ENCODE measurements at places on chromosomes 2 and 18. TPM values are rescaled to one million over a fixed set of nuclear protein-coding genes. Genes with fewer than 3 reads are reported as not detected.

Gene INO80B
- 28.3 TPM for total RNA-seq

Gene FKBP1B
- total RNA-seq: 8.5 TPM

Gene XDH
- total RNA-seq: 2.5 TPM

Gene OTOS
- total RNA-seq: not detected

Gene CYBRD1
- total RNA-seq: 130 TPM

Gene POTEC
- 6.5 TPM for total RNA-seq

Gene TFCP2L1
- 11.5 TPM for total RNA-seq

Gene FEV
- 1.8 TPM for total RNA-seq

Gene NEDD4L
- total RNA-seq: 420 TPM

GRCh38 chr2:181183878-181184542 is 203.6 kb downstream of the UBE2E3 start:
- no peaks in the 10 kb centered on the region for H3K36me3 ChIP-seq
- no peaks in the 10 kb centered on the region for H3K4me1 ChIP-seq
- H3K27ac ChIP-seq: no peak overlapping the region
- no peaks in the 10 kb centered on the region for H3K27me3 ChIP-seq
- no peak for DNase-seq

DNA sequence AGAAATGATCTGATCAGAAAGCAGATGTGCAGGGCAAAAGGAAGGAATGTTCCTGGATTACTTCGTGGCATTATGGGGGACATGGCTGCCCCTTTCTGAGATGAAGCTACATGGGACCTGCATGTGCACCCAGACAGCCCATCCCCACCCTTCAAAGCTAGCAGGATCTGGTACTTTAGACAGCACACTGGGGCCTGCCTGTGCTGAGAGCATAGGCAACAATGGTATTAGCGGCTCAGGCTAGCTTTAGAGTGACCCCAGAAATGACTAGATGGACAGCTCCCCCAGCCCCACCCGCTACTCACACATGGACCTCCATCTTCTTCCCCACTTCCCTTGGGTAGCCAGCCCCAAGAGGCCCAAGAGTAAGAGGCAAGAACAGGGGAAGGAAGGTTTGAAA is 61.5 kb upstream of the NFE2L2 start:
- no peaks in the 10 kb centered on the region for H3K36me3 ChIP-seq
- H3K27ac ChIP-seq: no peak overlapping the region
- H3K4me3 ChIP-seq: no peak overlapping the region
- H3K4me1 ChIP-seq: no peaks in the 10 kb centered on the region
- H3K27me3 ChIP-seq: no peaks in the 10 kb centered on the region
- no peak for DNase-seq

DNA sequence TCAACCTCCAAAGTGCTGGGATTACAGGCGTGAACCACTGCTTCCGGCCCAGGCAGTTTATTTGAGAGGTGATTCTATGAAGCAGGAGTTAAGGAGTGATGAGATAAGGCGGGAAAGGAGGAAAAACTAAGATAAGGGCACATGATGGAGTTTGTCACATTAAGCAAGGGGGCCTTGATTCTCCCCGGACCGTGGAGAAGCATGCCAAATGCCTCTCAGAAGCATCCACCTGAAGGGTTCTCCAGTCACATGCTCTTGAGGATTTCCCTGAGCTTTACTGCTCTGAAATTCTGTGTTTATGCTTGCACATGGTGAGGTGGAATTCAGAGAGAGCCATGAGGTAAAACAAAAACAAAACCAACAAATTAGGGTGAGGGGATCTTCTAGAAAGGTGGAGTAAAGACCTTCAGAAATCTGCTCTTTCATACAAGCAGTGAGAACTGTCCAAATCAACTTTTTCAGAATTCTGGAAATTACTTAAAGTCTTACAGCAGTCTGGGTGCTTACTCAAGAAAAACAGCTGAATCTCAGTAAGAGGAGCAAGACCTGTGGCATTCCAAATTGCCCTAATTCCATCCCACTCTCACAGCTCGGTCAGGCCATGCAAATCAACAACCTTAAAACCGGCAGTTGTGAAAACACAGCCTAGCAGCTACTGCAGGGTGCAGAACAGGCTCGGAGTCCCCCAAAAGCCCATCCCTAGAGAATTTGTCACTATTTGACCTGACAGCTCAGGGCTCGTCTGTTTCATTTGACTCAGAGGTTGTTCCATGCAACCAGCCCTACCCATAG is 69.1 kb upstream of the CTLA4 start:
- H3K4me1 ChIP-seq: no peaks in the 10 kb centered on the region
- no peak overlapping the region for H3K4me3 ChIP-seq
- H3K27me3 ChIP-seq: no peaks in the 10 kb centered on the region
- no peak for DNase-seq
- H3K36me3 ChIP-seq: no peaks in the 10 kb centered on the region

DNA sequence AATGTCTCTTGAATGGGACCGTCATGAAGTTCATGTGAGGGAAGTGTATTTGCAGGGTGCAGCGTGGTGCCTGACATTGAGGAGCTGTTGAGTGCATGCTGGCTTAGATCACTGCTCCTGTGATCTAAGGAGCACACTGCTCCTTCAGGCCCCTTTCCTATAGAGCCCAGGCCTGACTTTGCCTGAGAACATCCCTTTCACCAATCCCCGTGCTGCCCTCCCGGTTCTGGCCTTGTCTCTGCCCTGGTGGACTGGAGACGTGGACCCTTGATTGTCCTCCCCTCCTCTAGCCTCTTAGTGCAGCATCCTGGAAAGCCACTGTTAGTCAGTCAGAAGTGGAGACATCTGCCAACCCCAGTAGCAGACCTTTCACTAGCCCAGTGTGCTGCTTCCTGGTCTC is 323.6 kb upstream of the HS6ST1 start:
- H3K36me3 ChIP-seq: no peaks in the 10 kb centered on the region
- H3K27ac ChIP-seq: no peak overlapping the region
- no peaks in the 10 kb centered on the region for H3K27me3 ChIP-seq
- DNase-seq: no peak
- no peak overlapping the region for H3K4me3 ChIP-seq

DNA sequence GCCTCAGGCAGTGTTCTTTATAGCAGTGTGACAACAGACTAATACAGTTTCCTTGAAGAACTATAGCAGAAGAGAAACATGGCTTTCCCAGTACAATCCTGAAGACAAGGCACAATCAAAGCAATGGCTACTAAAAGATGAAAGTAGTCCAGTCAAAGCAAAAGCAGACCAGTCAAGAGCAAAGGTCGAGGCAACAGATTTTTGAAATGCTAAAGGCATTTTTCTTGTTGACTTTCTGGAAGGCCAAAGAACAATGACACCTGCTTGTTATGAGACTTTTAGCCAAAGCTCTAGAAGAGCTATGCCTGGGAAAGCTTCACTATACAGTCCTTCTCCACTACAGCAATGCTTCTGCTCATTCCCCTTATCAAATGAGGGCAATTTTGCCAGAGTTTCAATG is 269.9 kb downstream of the EXOC6B start:
- no peak overlapping the region for H3K27ac ChIP-seq
- no peak for DNase-seq
- H3K4me1 ChIP-seq: no peaks in the 10 kb centered on the region
- H3K4me3 ChIP-seq: no peak overlapping the region
- no peaks in the 10 kb centered on the region for H3K27me3 ChIP-seq

- no peaks in the 10 kb centered on the region for H3K36me3 ChIP-seq
- DNase-seq: no peak
- H3K4me3 ChIP-seq: no peak overlapping the region
- H3K27me3 ChIP-seq: no peaks in the 10 kb centered on the region
- H3K27ac ChIP-seq: no peak overlapping the region
- no peaks in the 10 kb centered on the region for H3K4me1 ChIP-seq
These were observed 283.5 kb downstream of the DSEL start for GRCh38 chr18:67232991-67233390.

GRCh38 chr2:62458206-62458641 is 47.8 kb downstream of the TMEM17 start:
- H3K4me1 ChIP-seq: no peaks in the 10 kb centered on the region
- H3K4me3 ChIP-seq: no peak overlapping the region
- H3K27me3 ChIP-seq: no peaks in the 10 kb centered on the region
- H3K27ac ChIP-seq: no peak overlapping the region

GRCh38 chr2:80496346-80496745 is 191.8 kb upstream of the LRRTM1 start:
- no peaks in the 10 kb centered on the region for H3K27me3 ChIP-seq
- DNase-seq: no peak
- no peaks in the 10 kb centered on the region for H3K36me3 ChIP-seq
- no peak overlapping the region for H3K27ac ChIP-seq
- no peaks in the 10 kb centered on the region for H3K4me1 ChIP-seq
- H3K4me3 ChIP-seq: no peak overlapping the region

GRCh38 chr18:47050468-47050867 is 15.0 kb upstream of the ELOA2 start:
- no peak overlapping the region for H3K27ac ChIP-seq
- no peak overlapping the region for H3K4me3 ChIP-seq
- no peaks in the 10 kb centered on the region for H3K36me3 ChIP-seq
- no peaks in the 10 kb centered on the region for H3K4me1 ChIP-seq
- DNase-seq: no peak

DNA sequence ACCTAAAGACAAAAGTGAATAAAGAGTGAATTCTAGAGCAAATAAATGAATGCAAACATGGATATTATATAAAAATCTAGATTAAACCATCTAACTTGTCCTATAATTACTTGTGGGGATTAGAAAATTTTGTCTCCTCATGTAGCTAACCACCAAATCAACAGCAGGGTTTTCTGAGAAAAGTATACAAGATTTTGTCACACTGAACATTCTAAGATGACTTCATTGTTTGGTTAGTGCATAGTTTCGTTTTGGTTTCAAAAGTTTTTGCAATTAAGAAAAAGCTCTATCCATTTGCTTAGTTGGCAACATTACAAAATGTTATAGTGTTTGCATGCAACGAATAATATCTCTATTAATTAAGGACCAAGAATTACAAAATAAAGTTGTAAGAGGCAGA is 125.0 kb downstream of the LRP2 start:
- no peaks in the 10 kb centered on the region for H3K36me3 ChIP-seq
- peaks cover 4% of the 10 kb centered on the region for H3K27me3 ChIP-seq
- no peak for DNase-seq
- no peak overlapping the region for H3K27ac ChIP-seq
- no peak overlapping the region for H3K4me3 ChIP-seq

DNA sequence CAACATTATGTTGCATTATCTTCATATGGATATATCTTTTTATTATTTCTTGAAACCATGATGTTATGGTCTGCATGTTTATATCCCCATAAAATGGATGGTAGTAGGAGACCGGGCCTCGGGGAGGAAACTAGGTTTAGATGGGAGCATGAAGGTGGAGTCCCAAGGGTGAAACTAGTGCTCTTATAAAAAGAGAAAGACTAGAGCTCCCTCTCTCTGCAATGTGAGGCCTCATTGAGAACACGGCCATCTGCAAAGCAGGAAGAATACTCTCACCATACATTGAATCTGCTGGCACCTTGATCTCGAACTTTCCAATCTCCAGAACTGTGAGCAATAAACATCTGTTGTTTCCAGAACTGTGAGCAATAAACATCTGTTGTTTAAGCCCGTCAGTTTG is 64.0 kb downstream of the NXPH2 start:
- H3K4me1 ChIP-seq: no peaks in the 10 kb centered on the region
- no peak for DNase-seq
- no peaks in the 10 kb centered on the region for H3K36me3 ChIP-seq
- H3K27ac ChIP-seq: no peak overlapping the region
- no peaks in the 10 kb centered on the region for H3K27me3 ChIP-seq

DNA sequence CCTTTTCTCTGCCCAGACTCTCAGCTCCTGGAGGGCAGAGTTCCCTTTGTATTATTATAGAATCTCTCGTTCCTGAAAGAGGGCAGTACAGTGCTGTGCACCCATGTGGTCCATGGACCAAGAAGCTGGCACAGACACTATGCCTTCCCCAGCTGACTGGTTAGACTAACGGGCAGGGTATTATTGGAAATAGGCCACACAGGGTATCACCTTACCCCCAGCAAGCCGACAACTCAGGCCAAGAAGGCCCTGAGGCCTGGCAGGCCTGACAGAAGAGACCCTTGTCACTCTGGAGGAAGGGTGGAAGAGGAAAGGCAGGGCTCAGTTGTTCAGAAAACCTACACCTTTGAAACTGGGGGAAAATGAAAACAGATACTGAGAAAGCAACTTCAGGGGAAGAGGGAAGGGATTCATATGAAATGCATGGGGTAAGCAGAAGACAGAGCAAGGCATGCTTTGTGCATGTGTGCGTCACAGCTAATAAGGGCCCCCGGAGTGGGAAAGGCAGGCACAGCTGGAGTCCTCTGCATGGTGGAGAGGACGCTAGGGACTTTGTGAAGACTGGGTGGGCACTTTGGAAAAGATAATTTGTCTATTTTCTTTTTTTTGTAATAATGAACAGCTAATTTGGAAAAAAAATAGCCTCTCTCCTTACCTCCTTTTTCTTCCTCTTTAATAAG is 476.8 kb upstream of the CELF4 start:
- H3K4me1 ChIP-seq: no peaks in the 10 kb centered on the region
- H3K4me3 ChIP-seq: no peak overlapping the region
- DNase-seq: no peak

- peaks cover 34% of the 10 kb centered on the region for H3K36me3 ChIP-seq
- no peaks in the 10 kb centered on the region for H3K27me3 ChIP-seq
- H3K4me1 ChIP-seq: peaks cover 11% of the 10 kb centered on the region
- peak overlapping the region; percentile 99 for H3K4me3 ChIP-seq
- DNase-seq: no peak
- peak overlapping the region; percentile 99 for H3K27ac ChIP-seq
These were observed 1.9 kb downstream of the SEMA4C start for GRCh38 chr2:96867756-96868554.

DNA sequence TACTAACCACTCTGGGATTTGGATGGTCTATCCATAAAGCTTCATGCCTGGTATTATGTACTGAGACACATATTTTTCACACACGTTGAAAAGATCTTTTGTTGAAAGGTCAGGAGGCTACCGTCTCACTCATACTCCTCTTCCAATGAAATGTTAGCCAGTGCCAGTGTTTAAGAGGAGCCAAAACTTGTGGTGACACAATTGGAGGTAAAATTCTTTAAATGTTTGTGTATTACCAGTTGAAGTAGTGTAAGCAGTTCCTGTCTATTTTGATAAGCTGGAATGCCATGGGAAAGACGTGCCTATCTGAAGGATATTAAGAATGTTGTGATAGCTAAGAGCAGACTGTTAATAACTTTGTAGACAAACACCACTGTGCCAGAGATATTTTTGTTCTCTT is 32.1 kb downstream of the MARCHF7 start:
- H3K4me3 ChIP-seq: no peak overlapping the region
- H3K36me3 ChIP-seq: no peaks in the 10 kb centered on the region
- DNase-seq: no peak
- no peaks in the 10 kb centered on the region for H3K4me1 ChIP-seq
- no peaks in the 10 kb centered on the region for H3K27me3 ChIP-seq

GRCh38 chr18:25345081-25345866 is 6.7 kb downstream of the ZNF521 start:
- no peaks in the 10 kb centered on the region for H3K36me3 ChIP-seq
- no peak for DNase-seq
- no peaks in the 10 kb centered on the region for H3K4me1 ChIP-seq
- no peak overlapping the region for H3K4me3 ChIP-seq
- no peaks in the 10 kb centered on the region for H3K27me3 ChIP-seq

DNA sequence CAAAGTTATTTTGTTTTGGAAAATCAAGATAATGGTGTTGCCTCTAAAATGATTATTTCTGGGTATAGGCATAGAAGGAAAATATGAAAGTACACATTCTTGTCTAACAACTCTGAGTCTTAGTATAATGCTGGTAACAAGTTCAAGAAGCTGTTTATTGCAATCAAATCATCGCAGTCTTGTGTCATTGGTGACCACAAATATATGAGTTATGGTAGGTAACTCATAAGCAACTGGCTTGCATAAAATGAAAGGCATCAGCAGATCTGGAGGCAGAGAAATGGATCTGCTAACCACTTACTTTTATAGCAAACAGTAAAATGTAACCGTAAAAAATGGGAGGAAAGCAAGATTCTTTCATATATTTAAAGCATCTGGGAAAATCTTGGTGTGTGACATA is 156.2 kb upstream of the TCF4 start:
- no peak for DNase-seq
- H3K4me3 ChIP-seq: no peak overlapping the region
- no peaks in the 10 kb centered on the region for H3K27me3 ChIP-seq
- no peaks in the 10 kb centered on the region for H3K36me3 ChIP-seq
- no peak overlapping the region for H3K27ac ChIP-seq

All from prostate gland (tissue), 2 donors.